Stimulated activated CD4-positive, alpha-beta T cell treated with anti-CD3 and anti-CD28 coated beads, Interleukin-2, amount 100 ng/mL, for 24 hours (primary cell): ENCODE measurements at places on chromosomes 13 and 19.

DNA sequence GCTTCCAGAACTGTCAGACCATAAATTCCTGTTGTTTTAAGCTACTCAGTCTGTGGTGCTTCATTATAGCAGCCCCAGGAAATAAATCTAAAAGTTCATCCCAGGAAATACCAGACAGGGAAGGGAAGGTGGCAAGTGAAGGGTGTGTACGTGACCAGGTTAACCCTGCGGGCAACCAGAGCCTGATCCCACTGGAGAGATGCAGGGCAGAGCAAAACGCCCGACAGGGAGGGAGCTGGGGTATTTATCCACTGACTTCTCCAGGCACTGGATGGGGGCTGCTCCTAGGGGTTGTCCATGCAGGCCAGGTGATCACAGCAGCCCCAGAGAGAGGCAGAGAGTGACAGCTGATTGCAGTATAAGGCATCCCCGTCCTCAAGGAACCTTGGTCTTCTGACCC, 150.9 kb downstream of the CACNA1A start:
- DNase-seq = no peak

- no peak for DNase-seq
These were observed 86.4 kb downstream of the RAB20 start for GRCh38 chr13:110475117-110475516.

DNA sequence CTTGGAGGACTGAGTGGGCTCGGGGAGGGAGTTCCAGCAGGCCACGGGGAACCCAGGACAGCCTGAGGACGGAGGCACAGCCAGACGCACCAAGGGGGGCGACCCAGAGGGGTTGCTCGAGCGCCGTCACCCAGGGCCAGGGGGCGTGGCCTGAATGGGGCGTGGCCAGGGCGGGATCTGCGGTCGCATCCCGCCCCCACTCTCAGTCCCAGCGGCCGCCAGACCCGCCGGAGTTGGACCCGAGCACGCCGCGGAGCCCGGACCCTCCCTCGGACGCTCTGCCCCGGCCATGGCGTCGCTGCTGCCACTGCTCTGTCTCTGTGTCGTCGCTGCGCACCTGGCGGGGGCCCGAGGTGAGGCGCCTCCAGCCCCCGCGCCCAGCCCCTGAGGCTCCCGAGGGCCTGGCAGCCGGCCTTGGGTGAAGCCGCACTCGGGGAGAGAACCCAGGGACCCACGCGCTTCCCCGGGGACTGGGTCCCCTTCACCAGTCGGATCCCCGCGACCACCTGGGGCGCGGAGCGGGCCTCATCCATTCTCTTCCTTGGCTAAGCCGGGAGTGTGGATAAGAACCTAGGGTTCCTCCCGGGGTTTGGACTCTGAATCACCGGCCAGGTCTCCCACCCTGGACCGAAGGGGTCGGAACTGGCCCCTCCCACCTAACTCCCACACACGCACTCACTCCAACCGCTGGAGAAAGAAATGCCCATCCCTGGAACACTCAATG, at the start of gene CILP2:
Gene CILP2 (plus strand): TSS at position 205 of the 724 bp plus-strand sequence. CDS start 85 bp downstream, at position 290.
- peak; percentile 52 for DNase-seq

- no peak for DNase-seq
These were observed at the start of gene CNN1 for GRCh38 chr19:11538232-11539036. TSS of gene CNN1 (plus strand) at chr19:11538851. CDS start at chr19:11538928, 77 bp downstream.

DNA sequence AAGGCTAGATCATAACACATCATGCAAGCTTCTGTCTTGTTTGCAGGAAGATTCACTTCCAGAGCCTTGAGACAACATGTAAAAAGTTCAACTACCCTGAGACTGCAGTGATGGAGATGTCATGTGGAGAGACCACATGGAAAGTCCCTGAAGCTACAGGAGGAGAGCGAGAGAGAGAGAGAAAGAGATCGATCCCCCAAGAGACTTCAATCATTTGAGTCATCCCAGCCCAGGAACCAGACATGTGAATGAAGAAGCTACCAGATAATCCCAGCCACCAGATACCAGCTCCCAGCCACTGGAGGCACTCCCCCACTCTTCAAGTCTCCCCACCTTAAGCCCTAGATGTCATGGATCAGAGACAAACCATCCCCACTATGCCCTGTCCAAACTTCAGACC, 10.7 kb upstream of the EVI5L start:
- DNase-seq = no peak

DNA sequence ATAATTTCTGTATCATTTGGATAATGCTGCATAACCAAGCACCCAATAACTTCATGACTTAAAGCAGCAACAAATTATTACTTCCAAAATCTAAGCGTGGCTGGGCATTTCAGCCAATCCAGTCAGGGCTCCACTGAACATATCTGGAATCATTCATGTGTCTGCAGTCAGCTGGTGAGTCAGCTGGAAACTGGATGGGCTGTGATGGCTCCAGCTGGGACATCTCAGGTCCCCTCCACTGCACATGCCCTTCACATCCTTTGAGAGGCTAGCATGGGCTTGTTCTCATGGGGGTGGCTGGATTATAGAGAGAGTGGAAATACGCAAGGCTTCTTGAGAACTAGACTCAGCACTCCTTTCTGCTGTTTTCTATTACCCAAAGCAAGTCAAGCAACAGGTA, 961.9 kb downstream of the DIAPH3 start:
- no peak for DNase-seq

GRCh38 chr13:44815623-44816022, 173.6 kb downstream of the NUFIP1 start:
- peak; percentile 43 for DNase-seq

DNA sequence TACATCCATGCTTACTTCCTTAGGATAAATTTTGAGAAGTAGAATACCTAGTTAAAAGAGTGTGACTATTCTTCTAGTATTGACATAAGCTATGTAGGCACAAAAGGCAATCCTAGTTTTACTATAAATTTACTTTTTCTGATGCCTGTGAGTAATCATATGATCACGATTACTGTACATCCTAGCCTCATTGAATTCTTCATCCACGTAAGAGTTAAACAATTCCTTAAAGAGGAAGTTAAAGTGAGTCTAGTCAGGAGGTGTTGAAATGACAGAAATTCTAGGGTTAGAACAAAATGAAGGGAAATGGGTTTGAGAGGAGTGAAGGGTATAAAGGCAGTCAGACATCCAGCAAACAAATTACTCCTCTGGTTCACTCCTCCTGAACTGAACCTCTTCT, at the start of gene ACOD1:
Gene ACOD1 (plus strand): TSS at position 363 of the 400 bp plus-strand sequence. CDS start 48 bp downstream, outside the sequence.
- no peak for DNase-seq

GRCh38 chr19:6044056-6044805, 66.1 kb downstream of the RFX2 start:
- no peak for DNase-seq

- DNase-seq = no peak
These were observed 4.0 kb downstream of the LSM7 start for GRCh38 chr19:2324220-2324948.

DNA sequence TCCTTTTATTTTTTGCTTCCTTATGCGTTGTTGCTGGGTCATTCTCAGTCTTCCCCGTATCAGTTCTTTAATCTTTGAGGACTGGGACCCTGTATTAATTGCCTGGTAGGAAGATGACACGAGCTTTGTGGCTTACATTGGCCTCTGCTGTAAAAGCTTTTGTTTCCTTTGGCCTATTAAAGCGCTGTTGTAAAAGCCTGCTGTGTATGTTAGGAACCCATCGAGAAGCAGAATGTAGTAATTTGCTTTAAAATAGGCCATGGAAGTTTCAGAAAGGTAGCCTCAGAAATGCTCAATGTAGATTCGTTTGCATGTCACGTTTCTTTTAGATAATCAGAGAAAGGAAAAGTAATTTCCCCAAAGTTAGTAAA, 257.5 kb upstream of the STARD13 start:
- DNase-seq = no peak

DNA sequence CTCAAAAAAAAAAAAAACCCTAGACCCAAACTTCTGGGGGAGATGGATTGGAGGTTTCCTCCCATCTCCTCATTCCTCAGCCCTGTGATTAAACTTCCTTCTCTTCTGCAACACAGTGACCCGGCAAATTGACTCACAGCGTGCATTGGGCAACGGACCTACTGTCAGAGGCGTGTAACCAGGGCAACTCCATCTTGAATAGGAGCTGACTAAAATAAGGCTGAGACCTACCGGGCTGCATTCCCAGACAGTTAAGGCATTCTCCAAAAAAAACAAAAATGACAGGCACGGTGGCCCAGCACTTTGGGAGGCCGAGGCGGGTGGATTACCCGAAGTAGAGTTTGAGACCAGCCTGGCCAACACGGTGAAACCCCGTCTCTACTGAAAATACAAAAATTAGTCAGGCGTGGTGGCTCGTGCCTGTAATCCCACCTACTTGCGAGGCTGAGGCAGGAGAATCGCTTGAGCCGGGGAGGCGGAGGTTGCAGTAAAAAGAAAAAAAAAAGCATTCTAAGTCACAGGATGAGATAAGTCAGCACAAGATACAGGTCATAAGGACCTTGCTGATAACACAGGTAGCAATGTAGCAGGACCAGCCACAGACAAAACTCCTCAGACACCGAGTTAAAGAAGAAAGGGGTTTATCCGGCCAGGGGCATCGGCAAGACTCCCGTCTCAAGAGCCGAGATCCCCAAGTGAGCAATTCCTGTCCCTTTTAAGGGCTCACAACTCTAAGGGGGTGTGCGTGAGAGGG, 5.4 kb upstream of the NLRP7 start:
- DNase-seq = no peak

- DNase-seq = no peak
These were observed 819.5 kb downstream of the DIAPH3 start for GRCh38 chr13:59343993-59344822.

- no peak for DNase-seq
These were observed 2.0 kb downstream of the TDRD3 start for GRCh38 chr13:60398907-60399589.

DNA sequence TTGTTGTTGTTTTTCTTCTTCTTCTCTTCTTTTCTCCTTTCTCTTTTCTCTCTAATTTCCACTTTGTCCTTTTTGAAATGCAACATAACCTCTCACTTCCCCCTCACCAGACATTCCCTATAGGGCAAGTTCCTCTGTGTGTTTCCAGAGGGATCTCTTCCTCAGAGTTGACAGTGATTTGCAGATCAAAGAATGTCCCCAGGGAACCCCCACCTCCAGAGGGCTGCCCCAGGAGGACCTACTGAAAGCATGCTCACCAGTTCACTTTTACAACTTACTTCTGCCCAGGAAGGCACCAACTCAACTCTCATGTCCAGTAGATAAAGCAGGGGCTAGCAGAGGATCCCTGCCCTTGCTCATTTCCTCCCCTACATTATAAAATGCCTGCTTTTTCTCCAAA, 1648.0 kb downstream of the PCDH9 start:
- no peak for DNase-seq

DNA sequence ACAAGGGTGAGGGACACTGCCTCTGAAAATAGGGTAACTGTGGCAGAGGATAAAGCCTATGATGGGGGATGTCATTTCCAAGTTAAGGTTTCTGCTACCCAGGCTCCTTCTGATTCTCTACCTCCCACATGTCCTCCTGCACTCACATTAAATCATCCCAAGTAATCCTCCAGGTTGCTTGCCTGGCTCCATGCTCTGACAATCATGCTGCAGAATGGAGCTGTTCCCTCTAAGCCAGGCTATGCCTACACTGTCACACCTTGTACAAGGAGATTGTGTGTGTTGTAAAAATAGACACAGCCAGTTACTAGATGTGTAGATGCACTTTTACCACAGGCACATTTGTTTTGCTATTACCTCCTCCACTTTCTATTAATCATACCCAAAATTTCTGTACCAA, 8.0 kb downstream of the ZNF416 start:
- DNase-seq = no peak

DNA sequence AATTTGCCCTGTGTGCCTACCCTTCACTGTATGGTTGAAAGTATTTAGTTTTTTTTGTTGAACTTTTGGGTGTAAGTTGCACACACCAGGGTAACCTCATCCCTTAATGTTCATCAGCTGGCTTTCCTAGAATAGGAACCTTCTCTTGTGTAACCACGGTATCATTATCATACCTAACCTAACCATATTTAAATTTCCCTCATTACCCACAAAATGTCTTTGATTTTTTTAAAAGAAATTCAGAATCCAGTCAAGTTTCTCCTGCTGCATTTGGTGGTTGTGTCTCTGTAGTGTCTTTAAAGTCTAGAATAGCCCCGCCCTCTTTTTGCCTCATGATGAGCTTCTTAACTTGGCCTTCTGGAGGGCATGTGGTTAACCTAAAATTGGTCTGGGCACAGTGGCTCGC, 80.3 kb downstream of the RYR1 start:
- no peak for DNase-seq

- no peak for DNase-seq
These were observed 258.8 kb upstream of the IRS2 start for GRCh38 chr13:110045202-110045601.

GRCh38 chr19:37931881-37932655, 25.1 kb downstream of the SIPA1L3 start:
- no peak for DNase-seq

- DNase-seq = no peak
These were observed 112.5 kb downstream of the DACH1 start for GRCh38 chr13:71754407-71754974.

DNA sequence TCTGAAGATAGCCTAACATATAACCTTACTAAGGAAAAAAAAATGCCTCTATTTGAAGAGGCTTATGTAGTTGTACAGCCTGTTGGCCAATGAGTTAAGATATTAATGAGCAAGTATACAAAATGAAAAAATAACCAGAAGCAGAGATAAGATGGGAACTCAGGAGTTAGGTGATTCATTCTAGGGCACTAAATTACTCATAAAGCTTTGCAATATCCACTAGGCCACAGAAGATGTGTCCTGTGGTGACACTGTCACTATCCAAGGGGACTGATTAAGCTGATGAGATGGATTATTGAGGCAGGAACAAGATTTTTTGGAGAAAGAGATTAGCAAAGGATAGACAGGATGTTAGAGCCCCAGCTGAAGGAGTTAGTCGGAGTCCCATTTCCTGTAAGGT, 99.6 kb downstream of the LIG4 start:
- DNase-seq = no peak

GRCh38 chr19:51712461-51713081, 11.2 kb downstream of the HAS1 start:
- DNase-seq = no peak

- no peak for DNase-seq
These were observed 18.6 kb upstream of the TNFAIP8L1 start for GRCh38 chr19:4620675-4621074.

GRCh38 chr13:106867249-106867648, 299.3 kb upstream of the ARGLU1 start:
- DNase-seq = no peak

GRCh38 chr13:91401920-91402319, 3.5 kb downstream of the GPC5 start:
- DNase-seq = no peak

- DNase-seq = no peak
These were observed 4.1 kb upstream of the CIRBP start for GRCh38 chr19:1264801-1265614.

- no peak for DNase-seq
These were observed 2.5 kb downstream of the ITM2B start for GRCh38 chr13:48235341-48236135.
